ENCODE measurements at places on chromosomes 5 and 9.

DNA sequence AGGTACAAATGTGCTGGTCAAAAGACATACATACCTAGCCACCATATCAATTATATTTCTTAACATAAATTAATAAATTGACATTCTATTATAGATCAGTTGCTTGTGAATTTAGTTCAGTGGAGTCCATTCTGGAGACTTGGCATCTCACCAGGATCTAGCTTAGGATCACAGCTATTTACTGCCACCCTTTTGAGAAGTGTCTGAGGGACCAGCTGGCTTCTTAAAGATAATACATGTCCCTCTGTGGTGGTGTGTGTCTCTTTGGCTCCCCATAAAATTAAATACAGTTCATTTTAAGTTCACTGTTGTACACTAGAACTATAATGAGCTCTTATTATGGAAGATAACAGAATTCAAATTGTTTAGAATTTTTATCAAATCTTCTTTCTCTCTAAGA is 290.7 kb downstream of the PRELID2 start:
- no peak for DNase-seq

DNA sequence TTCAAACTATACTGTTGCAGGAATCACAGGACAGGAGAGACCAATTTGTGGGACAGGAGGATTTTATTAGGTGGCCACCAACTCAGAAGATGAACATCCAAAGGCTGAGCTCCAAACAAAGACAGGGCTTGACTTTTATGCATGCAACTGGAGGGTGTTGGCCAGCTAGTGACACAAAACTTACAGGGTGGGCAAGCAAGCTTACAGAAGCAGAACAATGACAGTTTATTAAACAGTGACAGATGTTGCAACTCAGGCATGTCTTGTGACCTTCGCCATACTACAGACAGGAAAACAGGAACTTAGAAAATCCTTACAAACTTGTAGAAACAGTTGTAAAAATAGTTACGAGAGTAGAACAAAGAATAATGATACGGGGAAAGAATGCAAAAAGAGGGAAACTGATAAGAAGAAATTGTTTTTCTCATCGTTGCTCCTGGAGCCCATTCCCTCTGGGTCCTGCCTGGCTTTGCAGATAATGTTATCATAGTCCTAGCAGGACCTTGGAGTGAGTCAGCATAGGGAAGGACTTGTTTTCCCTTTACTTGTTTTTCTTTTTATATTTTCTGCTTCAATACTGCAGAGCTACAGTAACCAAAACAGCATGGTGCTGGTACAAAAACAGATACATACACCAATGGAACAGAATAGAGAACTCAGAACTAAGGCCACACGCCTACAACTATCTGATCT is 2083.0 kb upstream of the ACO1 start:
- no peak for DNase-seq

GRCh38 chr5:56852228-56853000 is 37.1 kb downstream of the MAP3K1 start:
- DNase-seq = no peak

DNA sequence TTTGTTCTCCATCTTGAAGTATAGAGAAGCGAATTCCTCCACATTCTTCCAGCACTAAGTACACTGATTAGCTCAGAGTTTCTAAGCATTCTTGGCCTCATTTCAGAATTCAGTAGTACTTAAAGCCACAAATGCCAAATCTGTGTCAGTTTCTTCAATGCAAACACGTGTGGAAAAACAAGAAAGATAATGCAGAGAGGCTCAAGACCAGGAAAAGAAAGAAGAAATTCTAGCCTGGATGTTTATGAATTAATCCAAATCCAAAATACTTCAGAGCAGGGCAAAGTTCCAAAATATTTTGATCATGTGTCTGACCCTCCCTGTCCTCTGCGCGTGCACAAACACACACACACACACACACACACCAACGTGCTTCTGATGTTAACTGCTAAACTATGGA is 457.6 kb downstream of the SLCO4C1 start:
- DNase-seq = no peak

DNA sequence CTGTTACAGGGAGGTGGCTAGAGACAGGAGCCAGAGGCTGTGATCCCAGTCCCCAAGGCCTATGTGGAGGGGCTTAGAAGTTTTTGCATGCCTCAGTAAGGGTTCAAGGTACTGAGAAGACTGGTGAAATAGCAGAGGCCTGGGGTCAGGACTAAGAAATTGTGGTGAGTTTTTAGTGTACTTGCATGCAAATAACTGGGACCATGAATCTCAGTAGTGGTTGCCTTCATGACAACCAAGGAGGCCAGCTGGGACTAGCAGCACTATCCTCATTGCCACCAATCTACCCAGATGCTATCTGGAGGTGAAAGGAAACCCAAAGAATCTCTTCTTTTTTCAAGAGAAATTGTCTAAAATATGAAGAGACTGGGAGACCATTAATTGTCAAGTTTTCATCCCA is 395.1 kb downstream of the CETN3 start:
- DNase-seq = no peak

DNA sequence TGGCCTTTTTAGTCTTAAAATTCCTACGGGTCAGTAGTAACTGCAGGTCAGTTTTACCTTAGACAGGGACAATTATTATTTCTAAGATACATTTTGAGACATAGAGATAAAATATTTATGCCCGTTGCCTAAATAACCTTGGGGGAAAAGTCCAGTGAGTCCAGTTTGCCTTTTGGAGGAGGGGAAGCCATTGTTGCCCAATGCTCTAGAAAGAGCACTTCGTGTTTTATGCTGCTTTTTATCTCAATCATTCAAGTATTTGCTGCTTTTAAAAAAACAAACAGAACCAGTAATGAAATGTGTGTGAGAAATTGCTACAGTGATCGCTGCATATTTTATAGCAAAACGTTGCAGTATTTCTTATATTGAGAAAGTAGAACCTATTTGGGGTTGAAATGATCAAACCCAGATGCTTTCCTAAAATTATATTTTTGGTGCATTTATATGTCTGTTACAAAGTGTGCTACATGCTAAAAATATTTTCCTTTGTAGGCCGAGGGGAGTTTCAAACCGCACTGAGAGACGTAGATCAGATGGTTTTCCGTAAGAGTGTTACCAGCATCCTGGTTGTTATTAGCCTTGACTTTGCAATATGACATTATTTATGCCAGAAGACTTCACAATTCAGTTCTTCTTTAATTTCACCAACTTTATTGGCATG is 266.8 kb downstream of the AOPEP start:
- DNase-seq = no peak

DNA sequence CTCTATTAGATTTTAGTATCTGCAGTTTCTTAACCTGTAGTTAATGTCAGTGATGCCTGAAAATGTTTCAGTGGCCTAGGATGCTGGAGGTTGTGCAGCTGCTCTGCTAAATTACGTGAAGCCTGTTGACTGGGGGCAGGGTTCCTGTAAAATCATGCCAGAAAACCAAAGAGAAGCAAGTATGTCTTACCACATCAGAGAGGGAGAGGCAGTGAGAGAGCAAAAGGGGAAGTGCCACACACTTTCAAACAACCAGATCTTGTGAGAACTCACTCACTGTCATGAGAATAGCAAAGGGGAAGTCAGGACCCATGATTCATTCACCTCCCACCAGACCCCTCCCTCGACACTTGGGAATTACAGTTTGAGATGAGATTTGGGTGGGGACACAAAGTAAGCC is 83.9 kb upstream of the CYLC2 start:
- DNase-seq = no peak

DNA sequence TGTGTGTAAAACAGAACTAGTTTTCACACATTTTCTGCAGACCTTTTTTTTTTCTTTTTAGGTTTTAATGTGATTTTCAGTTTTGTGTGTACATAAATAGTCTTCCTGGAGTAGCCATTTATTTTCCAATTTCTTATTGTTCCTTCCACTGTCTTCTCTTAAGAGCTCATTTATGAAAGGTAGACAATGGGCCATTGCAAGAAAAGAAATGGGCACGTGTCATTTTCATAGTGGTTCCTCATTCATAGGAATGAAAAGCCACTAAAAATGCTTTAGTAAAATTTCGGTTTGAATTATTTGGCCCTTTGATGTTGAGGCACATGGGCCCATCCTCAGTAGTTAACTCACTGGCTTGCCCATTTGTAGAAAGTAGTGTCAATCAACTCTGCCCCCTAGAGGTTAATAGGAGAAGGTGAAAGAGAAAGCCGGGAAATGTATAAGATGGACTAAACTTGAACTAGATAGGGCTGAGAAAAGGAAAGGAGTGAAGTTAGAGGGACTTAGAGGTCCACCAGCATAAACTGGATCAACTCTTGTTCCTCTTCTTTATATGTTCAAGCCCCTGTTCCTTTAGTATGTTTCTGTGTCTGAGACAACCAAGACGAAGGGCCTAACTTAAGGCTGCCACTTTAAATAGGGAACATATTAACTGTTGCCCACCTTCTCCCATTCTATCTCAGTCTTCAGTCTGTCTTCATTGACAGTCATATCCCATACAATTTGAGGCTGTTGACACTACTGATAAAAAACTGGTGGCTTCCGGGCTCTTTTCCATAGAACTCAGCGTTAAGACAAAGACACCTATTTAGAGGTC is 72.6 kb downstream of the SMARCA2 start:
- DNase-seq = no peak

DNA sequence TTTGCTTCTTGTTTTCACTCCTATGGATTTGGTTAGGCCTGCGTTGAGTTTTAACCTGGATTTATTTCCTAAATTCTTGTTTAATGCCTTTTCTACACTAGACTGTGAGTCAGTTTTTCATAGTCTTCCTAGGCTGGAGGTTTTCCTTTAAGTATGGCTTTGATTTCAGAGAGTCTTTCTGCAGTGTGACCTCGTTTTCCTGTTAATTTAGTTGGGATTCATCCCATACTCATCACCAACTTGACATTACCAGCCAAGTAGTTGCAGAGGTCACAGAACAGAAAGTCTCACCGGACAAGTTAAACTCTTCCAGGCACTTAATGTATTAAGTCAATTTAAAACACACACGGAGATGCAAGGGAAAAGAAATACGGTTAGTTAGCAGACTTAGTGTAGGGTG is 29.7 kb upstream of the AUH start:
- DNase-seq = no peak

- DNase-seq = no peak
Measured at GRCh38 chr5:80172067-80172695, 83.7 kb downstream of the SERINC5 start.

- no peak for DNase-seq
Measured at GRCh38 chr5:152256580-152256979, 148.5 kb downstream of the NMUR2 start.

GRCh38 chr9:10605388-10605787 is 7.4 kb downstream of the PTPRD start:
- no peak for DNase-seq

DNA sequence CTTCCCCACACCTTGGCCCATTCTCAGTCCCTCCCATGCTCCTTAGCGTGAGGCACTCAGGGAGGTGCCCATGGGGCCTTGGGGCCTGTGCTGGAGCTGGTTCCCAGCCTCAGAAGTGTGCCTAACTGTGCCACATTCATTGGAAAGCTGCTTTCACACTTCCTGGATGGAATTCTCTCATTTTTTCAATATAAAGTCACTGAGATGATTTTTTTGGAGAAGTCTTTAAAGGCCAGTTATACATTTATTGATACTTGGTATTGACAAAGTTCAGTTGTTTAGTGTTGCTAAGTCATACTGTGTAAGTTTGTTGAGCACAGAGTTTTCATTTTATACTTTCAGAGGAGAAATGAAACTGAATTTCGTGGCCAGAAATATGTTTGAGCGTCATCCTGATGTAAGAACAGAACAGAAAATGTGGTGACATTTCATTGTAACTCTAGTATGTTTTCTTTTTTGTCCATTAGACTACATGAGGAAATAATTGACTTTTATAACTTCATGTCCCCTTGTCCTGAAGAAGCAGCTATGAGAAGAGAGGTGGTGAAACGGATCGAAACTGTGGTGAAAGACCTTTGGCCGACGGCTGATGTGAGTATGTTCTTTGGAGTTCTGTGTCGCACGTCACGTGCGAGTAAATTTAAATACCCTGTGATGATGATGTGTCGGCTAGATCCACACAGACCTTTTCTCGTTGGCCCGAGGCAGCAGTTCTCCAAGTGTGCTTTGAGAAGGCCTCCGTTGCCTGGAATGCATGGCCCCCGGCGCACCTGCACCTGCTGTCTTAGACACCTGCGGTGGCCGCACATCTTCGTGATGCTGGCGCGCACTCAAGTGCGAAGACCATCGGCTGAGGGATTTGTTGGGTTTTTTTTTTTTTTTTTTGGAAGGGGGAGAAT is 24.1 kb downstream of the TENT4A start:
- no peak for DNase-seq

- no peak for DNase-seq
Measured at GRCh38 chr5:145062280-145063062, 772.7 kb downstream of the PRELID2 start.

DNA sequence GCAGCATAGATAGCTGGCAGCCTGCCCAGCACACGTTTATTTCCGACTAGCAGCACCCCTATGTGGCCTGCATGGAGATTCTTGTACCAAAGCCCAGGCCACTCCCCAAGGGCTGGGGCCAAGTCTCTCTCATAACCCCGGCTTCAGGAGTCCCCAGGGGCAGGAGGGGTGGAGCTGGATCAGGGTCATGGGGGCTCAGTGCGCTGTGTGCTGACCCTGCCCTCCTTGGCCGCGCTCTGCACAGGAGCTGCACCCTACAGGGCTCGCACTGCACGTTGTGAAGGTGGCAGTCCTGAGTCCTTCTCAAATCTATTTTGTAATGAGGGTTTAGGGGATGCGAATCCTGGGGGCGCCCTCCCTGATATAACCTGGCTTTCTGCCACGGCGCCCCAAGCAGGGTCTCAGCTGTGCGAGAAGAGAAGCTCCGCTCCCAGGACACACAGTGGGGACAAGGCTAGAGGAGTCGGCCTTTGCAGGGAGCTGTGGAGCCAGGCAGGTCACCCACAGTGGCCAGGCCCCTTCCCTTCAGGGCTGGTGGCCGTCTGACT is 28.6 kb downstream of the NKD2 start:
- DNase-seq = no peak

DNA sequence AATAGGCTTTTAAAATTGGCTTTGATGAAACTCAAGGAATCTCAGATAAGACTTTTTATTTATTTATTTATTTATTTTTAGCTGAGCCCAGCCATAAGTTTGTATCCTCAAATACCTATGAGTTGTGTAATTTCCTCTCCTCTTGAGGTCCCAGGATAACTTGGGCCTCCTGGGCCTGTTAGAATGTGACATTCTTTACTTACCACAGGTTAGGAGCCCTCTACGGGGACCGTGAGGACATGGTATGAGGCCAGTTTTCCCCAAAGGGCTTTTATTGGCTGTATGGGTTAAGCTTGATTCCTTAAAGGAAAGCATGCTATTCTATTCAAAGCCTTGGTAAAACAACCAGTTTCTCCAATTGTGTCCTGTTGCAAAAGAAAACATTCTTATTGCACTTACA is 16.9 kb downstream of the SHISAL2B start:
- no peak for DNase-seq

- no peak for DNase-seq
Measured at GRCh38 chr9:76359365-76359764, 34.9 kb downstream of the RFK start.
